ENCODE measurements at places on chromosomes 5 and 9.

- DNase-seq: peak; percentile 53
These were observed 122.6 kb downstream of the APBA1 start for GRCh38 chr9:69549310-69550202.

GRCh38 chr9:78613006-78613405, 316.1 kb downstream of the PSAT1 start:
- DNase-seq: no peak

DNA sequence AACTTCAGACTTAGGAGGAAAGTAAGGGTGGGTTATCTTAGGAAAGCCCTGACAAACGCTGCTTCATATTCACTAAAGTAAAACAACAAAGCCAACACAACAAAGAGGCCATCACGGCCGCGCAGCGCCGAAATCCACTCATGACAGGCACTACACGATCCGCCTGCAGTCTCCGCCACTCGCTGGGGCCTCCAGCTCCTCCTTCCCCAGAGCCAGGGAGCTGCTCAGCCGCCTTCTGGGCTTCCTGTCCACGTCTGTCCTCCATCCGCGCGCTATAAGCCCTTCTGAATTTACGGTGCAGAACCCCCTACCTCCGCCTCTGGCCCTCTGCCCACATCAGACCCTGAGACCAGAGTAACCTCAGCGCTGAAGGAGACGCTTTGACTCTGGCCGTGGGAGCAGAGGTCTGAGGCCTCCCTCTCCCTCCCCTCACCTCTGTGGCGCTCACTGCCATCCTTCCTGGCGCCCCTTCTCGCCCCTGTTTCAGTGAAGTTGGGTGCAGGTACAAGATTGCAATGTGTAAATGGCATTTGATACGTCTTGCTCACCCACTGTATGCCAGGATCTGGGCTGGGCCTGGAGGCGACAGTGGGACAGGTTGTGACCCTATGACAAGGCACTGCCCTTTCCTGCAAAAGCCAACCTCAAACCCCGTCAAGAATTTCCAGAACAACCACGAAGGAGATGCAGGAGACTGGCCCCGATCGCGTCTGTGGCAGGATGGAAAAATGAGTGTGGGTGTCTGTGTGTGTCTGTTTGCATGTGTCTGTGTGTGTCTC, 74.9 kb upstream of the PHYKPL start:
- DNase-seq: no peak

DNA sequence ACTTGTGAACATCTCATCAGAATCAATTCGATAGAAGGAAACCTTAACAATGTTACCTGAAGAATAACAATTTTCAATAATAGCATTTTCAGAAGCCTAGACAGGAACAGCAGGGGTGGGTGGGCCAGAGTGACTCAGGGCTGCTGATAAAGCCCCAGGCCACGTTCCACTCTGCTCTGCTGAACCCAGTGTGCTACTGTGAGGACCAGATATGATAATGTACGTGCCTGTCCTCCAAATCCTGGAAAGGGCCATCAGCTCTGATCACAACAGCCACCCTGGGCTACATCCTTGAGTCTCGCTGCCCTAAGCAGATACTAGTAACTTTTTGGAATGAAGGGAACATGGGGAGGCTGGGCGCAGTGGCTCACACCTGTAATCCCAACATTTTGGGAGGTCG, 91.3 kb downstream of the PRRT1B start:
- DNase-seq: no peak

GRCh38 chr5:180470966-180471582, 23.1 kb upstream of the CNOT6 start:
- DNase-seq: peak; percentile 59

DNA sequence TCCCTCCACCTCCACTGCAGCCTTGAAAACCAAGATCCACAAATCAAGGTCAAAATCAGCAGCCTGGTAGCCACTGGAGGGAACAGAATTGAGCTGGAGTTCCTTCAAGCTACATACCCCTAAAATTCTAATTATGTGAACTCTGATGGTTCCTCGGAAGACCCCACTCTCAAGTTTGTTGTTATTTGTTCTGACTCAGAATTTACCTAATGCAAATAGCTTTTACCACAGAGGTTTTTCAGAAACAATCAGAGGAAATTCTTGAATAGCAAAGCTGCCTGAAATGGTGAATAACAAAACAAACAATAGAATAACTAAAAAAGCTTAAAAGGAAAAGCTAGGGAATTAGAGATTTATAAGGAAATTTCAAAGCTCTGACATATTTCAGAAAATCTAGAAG, 220.0 kb downstream of the CDH18 start:
- DNase-seq: no peak
